ENCODE measurements at places on chromosomes 7 and 10.

DNA sequence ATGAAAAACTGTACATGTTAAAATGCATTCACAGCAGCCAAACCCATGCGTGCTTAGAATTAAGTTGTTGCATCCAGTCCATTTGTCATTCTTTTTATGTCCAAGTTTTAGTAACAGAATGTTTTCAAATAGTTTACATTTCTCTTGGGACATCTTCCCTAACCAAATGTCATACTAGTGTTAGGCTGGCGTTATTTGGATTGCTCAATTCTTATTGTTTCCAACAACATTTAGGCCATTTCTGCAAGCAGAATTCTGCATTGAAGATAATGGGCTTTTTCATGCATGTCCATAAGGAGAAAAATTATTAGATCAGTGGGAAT is 203.0 kb downstream of the HIBADH start:
- DNase-seq: no peak

DNA sequence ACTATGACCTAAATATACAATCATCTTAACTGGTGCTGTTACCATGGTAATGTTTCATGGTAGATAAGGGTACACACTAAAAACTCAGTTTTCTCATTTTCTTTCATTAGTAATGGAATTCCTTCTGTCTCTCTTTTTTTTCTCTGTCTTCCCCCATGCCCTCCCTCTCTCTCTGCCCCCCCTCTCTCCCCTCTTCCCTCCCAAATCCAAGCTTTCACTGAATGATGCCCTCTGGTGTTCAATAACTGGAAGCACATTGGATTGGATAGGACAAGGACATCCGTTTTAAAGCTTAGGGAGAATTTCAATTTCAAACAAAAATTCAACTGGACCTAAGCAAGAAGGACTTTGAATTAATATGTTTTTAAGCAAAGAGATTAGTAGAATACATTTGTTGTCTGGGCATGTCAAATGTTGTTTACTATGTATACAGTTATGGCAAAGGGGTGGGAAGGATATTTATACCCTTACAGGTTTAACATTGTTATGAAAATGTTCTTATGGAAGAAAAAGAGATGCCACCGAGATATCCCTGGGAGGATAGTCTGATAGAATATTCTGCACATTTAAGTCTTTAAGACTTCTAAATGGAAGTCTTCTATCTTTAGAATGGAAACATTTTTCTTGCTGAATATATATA is 6.1 kb downstream of the CHRM2 start:
- no peak for DNase-seq

DNA sequence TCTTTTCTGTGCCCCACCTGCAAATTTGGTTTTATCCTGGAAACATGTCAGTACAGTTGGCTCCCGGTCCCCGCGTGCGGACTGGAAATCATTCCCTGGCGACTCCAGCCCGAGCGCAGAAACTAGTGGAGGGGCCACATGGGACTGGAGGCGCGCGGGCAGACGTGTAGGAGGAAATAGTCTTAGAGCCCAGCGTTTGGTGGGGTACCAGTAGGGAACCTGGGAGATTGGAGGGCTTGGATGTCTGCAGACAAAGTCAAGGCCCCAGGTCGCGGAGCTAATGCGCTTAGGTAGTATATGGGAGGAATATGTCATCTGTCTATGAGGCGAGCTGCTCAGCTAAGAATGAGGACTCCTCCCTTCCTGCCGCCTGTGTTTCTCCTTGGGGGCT is 1.3 kb downstream of the GALNT17 start:
- DNase-seq: no peak

GRCh38 chr7:152949253-152949652 is 189.7 kb downstream of the ACTR3B start:
- DNase-seq: no peak

- DNase-seq: no peak
Observed at GRCh38 chr7:38396852-38397251, 123.4 kb upstream of the TARP start.

Data from NCI-H187 treated with DMSO at 0.1 percent for 48 hours (cell line).